Stimulated activated CD4-positive, alpha-beta T cell treated with anti-CD3 and anti-CD28 coated beads, Interleukin-12 subunit alpha, Interleukin-12 subunit beta, amount 100 ng/mL, for 24 hours (primary cell): ENCODE measurements at places on chromosomes 1 and 21.

DNA sequence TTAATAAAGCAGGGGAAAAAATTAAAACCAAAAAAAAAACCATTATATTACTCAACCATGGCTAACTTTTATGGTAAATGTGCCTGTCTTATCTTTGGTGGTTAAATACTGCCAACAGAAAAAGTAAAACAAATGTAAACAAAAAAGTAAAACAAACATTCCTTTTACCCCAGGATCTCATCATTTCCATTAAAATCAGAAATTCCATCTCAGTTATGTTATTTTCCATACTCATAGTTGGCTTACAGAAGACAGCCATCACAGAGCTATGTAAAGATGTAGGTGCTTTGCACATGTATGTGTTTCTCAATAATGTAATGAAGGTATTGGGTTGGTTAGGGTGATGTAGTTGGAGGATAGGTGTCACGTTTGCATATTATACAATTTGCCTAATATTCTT is 185.0 kb downstream of the KCNK2 start:
- no peak for DNase-seq

DNA sequence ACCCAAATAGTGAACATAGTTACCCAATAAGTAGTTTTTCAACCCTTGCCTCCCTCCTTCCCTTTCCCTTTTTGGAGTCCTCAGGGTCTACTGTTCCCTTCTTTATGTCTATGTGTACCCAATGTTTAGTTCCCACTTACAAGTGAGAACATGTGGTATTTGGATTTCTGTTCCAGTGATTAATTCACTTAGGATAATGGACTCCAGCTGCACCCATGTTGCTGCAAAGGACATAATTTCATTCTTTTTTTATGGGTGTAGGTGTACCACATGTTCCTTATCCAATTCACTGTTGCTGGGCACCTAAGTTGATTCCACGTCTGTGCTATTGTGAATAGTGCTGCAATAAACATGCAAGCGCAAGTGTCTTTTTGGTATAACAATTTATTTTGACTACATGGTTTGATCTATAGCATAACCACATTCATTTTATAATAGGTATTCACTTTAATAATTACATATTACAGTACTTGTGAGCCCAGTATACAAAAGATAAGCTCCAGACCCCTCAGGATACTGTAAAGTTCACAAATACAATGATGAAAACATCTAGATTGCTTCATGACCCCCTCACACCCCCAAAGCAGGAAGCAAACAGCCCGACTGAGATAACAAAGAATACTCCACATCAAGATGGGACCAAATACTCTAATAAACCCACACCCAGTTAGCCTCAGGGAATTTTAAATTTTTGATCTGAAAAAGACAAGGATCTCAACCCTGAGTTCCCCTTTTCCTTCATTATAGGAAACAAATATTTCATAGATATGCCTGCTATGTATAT is 45.3 kb downstream of the PUM1 start:
- no peak for DNase-seq

GRCh38 chr1:216416488-216416887 is 6.8 kb downstream of the USH2A start:
- no peak for DNase-seq

- no peak for DNase-seq
Measured at GRCh38 chr21:41137889-41138288, 30.1 kb upstream of the BACE2 start.

DNA sequence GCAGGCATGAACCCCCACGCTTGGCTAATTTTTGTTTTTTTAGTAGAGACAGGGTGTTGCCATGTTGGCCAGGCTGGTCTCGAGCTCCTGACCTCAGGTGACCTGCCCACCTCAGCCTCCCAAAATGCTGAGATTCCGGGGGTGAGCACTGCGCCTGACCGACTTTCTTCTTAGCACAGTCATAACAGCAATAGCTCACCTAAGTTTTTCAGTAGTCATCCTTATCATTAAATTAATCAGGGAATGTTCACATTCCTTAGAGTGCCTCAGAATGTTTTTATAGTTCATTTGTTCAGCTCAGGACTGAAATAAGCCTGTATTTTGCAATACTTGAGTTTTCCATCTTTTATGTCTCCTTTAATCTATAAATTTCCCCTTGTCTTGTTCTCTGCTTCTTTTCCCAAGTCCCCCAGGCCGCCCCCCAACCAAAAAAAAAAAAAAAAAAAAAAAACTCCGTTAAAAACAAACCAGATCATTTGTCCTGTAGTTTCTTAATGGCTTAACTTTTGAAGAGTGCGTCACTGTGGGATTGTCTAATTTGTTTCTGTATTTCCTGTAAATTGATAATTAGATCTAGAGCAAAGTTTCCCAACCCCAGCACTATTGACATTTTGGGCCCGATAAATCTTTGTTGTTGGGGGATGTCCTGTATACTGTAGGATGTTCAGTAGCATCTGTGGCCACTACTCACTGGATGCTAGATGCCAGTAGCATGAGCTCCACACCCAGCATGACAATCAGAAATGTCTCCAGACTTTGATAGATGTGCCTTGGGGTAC is 120.7 kb downstream of the ITSN1 start:
- DNase-seq: no peak

DNA sequence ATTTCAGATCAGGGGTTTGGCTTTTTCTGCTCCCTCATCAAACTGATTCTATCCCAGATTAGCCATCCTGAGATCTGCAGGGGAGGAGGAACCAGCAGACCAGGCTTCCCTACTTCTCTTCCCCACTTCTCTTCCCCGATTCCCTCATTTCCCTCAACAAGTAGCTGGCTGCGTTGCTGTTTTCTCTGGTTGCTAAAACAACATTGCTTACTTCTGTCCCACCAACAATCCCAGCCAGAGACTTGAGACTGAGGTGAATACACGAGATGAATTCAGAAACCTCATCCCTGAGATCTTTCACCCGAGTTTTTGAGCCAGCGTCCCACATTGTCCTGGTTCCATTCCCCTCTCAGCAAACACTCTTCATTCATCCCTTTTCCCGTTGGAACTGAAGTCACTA is 22.4 kb downstream of the DYRK3 start:
- no peak for DNase-seq

DNA sequence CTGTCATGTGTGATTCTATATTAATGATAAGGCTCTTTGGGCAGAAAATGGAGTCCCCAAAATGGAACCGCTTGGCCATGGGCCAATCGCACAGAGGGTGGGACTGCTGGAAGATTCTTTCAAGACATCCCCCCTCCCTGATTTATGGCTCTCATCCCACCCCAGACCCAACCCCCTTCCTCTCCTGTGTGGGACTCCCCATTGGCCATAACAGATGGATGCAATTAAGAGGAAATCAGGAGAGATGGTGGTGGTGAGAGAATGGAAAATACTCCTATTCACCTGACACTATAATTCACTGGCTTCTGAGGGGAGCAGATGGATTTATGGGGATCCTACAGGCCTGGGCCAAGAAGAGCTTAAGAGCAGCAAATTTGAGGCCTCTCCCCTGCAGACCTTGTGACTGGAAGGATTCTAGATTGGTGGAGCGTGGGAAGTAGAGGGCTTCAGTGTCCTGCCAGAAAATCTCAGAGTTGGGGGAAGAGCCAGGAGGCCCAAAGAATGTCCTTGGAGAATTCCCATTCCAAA is 1.7 kb downstream of the IGFN1 start:
- DNase-seq: no peak

- DNase-seq: no peak
Measured at GRCh38 chr1:94121411-94121821, 468 bp upstream of the ABCA4 start.

- no peak for DNase-seq
Measured at GRCh38 chr1:33237579-33237978, 18.7 kb upstream of the ZNF362 start.

DNA sequence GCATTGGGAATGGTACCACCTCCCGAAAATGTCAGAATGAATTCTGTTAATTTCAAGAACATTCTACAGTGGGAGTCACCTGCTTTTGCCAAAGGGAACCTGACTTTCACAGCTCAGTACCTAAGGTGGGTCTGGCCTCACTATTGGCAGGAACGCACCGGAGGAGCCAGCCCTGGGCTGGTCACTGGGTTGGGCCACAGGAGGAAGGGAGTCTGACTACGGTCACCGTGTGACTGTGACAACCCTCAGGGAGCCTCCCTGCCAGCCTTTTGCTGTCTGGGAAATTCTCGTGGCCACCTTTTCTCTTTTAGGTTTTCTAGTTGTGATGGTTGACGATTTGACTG is 2.2 kb downstream of the IL10RB start:
- no peak for DNase-seq

GRCh38 chr1:89089962-89090361 is 25.0 kb upstream of the GBP1 start:
- DNase-seq: no peak

- no peak for DNase-seq
Measured at GRCh38 chr1:99119188-99119587, 114.5 kb upstream of the PLPPR5 start.

GRCh38 chr1:9058465-9058864 is 11.0 kb downstream of the SLC2A5 start:
- no peak for DNase-seq

DNA sequence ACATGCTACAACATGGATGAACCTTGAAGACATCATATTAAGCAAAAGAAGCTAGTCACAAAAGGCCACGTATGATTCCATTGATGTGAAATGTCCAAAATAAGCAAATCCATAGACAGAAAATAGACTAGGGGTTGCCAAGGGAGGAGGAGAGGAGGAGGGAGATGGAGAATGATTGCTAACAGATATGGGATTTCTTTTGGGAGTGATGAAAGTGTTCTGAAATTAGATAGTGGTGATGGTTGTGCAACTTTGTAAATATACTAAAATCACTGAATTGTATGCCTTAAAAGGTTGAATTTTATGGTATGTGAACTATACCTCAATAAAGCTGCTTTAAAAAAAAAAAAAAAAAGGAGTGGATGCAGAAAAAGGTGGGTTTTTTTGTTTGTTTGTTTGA is 7.6 kb downstream of the CLSTN1 start:
- DNase-seq: no peak

GRCh38 chr1:12052997-12053686 is 10.0 kb upstream of the TNFRSF8 start:
- DNase-seq: no peak

GRCh38 chr21:42013931-42014330 is 3.8 kb upstream of the ZBTB21 start:
- no peak for DNase-seq
